Neural crest cell (in vitro differentiated cells): ENCODE measurements at places on chromosomes 1 and 21.

GRCh38 chr1:245810789-245811337, 656.1 kb downstream of the KIF26B start:
- DNase-seq = no peak

- DNase-seq = no peak
Observed at GRCh38 chr1:11475748-11476147, 3.2 kb upstream of the DISP3 start.

DNA sequence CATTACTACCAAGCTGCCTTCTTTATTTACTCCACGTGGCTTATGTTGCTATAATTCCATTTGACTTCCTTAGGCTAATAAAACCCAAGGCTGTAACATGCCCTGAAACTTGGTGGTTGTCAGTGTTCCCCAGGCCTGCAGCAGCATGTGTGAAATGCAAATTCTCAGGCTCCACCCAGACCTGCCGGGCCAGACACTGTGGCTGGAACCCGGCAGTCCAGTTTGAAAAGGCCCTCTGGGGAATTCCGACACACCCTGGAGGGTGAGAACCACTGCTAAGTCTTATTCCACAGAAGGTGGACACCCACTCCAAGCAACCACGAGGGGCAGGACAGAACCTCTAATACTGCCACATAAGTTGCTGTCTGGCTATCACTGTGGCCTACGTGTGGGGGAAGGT, 41.4 kb downstream of the URB1 start:
- no peak for DNase-seq

DNA sequence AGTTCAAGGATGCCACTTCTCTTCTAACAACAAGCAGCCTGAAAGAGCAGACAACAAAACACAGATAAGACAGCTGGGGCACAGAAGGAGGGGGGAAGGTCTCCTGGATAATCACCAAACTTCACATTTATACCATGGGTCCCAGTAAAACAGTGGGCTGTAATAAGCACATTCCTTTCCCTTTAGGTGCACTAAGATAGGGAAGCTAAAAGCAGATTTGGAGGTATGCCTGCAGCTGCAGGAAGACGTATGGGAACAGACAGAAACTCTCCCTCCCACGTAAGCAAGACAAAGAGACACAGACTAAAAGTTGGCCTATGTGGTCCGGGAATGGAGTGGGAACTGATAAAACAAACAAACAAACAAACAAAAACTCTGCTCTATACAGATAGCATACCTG, 612.1 kb downstream of the MRPL39 start:
- no peak for DNase-seq

DNA sequence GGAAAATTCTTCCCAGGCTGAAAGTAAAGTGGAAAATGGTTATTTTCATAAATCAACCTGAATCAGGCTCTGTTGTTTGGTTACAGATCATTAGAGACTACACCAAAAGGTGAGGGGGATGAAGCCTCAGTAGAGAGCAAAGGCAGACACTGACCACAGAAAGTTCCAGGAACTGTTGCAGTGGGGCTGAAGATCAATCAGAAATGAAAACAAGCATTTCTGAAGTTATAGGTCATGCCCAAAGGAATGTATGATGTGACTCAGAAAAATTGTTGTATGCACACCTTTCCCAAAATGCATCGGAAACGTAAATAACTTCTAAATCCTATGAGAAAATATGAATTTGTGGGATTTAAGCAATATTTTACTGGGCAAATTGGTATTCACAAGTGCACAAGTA, 63.3 kb downstream of the FYB2 start:
- no peak for DNase-seq
